SK-MEL-5 (cell line): ENCODE measurements at places on chromosomes 7 and 10. TPM values are rescaled to one million over a fixed set of nuclear protein-coding genes. Genes with fewer than 3 reads are reported as not detected.

Gene SLC16A12
- total RNA-seq, result not detected in 2 replicates

DNA sequence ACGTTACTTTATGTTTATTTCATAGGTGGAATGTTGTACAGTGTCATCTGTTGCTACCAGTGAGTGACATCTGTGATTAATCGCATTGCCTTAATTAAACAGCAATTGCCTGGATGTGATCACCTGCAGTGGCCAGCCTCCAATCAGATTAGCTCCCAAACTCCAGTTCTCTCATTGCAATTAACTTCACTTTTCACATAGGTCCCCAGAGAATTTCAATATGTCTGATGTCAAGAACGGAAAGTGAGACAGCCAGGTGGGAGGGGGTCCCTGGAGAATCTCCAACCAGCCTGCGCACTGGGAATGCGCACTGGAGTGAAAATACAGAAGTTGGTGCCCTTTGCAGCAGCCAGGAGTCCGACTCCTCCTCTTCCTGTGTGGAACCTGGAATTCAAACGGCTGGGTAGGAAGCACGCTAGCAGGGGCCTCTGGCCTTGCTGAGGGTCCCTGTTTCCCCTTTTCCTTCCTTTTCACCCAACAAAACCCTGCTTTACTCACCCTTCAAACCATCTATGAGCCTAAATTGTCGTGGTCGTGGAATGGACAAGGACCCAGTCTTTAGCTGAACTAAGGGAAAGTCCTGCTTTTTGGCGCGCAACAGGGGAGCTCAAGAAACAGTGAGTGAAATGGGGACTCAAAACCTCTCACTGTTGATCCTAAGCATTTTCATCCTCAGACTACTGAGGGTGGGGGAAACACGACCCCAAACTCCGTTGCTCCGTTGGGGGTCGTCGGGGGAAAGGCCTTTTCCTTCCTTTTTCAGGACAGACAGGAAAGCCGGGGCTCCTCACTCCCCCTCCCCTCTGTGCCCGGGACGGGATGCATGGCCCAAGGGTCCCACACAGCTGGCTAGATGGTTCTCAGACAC is 1355.5 kb upstream of the LRRTM3 start:
- peak; percentile 63 for DNase-seq

Gene DPYSL4
- total RNA-seq, result 2.5 and 2.7 TPM in 2 replicates

DNA sequence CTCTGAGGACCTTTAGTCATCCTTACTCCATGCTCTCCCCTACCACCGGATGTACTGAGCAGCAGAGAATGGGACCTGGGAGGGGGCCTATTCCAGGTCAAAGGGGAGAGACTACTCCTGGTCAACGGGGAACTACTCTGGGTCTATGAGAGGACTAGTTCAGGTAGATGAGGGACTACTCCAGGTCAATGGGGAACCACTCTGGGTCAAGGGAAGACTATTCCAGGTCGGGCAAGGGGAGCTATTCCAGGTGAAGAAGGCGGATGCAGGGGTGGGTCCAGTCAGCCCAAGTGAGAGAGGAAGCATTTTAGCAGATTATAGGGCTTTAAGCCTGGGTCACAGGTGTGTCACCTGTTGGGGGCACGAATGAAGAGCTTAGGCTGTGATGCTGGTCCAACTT is 35.4 kb downstream of the CCM2 start:
- DNase-seq, result no peak

Gene ATAD1
- total RNA-seq, result 63.2 and 80.5 TPM in 2 replicates

Gene EN2
- 2.2 and 3.0 TPM in 2 replicates for total RNA-seq

Gene ATP6V0E2
- total RNA-seq, result 25.8 and 30.3 TPM in 2 replicates

DNA sequence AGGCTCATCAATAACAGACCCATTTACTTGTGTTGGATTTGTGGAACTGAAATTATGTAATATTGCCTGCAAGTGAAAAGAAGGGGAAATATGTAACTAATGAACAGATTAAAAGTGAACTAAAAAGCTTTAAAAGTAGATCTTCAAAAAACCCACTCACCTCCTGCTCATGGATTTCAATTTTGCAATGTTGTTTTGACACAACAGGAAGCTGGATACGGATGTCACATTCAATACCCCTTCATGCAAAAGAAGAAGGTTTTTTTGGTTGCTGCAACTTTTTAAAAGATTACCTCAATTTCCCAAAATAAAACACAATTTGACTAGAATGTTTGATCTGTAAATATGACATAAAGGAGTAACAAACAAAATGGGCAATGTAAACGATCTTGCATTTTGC is 3.3 kb downstream of the MKI67 start:
- DNase-seq, result no peak

DNA sequence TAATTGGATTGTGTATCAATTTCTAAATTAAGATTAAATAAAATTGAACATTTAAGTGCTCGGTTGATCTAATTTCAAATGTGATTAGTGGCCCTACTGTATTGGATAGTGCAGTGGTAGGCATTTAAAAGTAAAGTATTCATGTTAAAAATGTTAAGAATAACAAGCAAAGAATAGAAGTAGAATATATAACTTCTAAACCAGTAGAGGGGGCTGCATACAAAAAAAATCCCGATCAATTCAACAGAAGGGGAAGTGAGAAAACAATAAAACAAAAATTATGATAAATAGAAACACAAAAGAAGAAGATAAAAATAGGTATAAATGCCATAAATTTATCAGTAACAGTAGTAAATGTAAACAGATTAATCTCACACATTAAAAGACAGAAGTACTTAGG is 24.9 kb upstream of the WDFY4 start:
- DNase-seq, result peak; percentile 19

DNA sequence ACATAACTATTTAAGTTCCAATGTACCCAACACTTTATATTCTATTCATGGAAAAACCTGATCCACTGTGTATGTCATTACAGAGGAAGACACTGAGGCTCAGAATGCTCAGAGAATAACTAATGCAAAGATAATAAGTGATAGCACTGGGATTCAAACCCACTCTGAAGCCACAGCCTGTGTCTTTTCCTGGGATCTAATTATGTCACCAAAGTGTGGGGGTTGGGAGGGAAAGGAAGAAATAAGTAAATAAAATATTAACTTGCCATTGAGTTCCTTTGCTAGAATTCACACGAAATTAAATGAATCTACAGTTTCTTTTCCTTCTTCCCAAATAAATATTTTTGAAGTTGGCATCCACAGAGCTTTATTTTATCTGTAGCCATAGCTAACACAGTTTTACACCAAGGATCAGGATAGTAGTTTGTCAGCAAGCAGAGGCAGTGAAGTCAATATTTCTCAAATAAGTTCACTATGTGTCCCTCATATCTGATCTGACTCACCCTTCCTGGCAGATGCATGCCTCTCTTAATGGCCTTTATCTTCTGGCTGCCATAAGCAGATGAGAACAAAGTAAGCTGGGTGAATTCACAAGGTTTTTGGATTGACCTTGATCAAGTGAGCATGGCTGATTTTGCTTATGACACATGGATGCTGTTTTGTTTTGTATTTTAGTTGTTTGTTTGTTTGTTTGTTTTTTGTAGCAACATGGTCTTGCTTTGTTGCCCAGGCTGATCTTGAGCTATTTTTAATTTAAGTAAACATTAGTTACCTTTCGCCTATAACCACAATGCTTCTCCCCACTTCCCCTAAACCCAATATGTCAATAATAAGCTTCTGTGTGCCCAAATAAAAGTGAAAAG is 6.3 kb downstream of the RAPGEF5 start:
- DNase-seq, result peak; percentile 14

DNA sequence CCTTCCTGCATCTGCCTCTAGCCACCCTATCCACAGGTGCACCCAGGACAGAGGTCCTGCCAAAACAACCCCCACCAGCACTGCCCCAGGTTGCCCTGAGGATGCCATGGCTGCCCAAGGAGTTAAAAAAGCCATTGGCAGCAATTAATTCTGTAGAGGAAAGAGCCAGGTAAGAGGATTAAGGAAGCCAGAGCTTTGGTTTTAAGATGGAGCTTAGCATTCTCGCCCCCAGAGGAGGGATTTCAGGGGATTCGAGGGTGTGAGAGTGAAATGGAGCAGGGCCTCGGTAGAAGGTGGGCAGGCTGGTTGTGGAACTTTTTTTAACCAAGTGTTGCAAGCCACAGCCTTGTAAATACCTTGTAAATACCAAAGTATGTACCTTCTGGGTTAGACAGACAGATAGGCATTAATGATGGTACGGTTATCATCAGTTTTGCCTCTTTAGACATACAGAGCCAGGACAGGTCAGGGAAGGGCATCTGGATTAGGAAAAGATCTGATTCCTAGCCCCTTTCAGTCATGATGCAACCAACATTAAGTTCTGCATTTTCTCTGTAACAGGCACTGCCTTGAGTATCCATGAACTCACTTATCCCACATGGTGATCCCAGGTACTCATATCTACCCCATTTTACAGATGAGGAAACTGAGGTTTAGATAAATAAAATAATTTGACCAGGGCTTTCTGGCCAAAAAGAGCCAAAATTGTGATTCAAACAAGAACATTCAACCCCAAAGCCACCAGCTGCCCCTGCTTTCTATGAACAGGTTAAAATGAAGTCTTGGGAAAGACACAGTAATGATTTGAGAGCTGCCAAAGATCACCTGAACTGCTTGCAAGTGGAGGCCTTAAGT is 120.7 kb upstream of the PPIF start:
- no peak for DNase-seq

- no peak for DNase-seq
These were observed 33.7 kb upstream of the DPYSL4 start for GRCh38 chr10:132152896-132153580.

GRCh38 chr10:33386926-33387325 is 52.5 kb upstream of the NRP1 start:
- no peak for DNase-seq

DNA sequence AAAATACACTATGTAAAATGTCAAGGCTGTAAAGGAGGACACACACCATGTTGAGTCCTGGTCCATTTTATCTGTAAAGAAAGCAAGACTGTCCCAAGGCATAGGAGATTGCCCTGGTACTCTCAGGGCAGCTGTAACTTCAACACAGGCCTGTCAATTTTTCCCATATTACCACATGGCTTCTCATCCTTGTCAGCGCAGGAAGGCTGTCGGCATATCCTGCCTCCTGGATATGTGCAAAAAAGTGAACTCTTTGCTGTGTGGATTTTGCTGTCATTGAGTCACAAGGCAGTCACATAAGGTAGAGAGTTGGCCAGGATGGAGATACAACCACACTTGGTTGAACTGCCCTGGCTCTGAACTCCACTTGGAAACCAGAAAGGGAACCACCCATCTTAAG is 8.7 kb downstream of the DUSP5 start:
- DNase-seq, result no peak

- no peak for DNase-seq
These were observed 124.2 kb upstream of the PDLIM1 start for GRCh38 chr10:95414844-95415485.

GRCh38 chr10:22927661-22928403 is at the start of gene ARMC3:
ARMC3 (plus strand) TSS chr10:22928053; CDS start chr10:22931997, 3,944 bp downstream.
- DNase-seq, result no peak

Gene MSMB
- total RNA-seq, result not detected in 2 replicates

- no peak for DNase-seq
These were observed 91.4 kb downstream of the GRK5 start for GRCh38 chr10:119298810-119299209.

DNA sequence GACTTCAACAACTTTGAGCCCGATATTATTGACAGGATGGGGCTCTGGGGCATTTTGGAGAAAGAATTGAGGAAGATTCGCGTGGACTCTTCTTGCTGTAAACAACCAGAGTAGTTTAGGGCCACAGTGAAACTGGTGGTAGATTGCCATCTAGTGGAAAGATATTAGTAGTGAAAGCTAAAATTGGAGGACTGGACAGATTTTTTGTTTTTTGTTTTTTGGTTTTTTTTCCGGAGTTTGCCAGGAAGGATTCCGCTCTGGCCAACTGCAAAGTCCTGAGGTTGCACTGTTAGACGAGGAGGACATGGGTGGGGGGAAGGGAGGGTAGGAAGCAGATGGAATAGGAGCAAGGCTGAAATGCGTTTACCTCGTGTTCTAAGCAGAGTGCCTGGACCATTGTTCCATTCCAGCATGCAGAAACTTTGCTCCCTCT is 11.7 kb downstream of the NOBOX start:
- DNase-seq, result peak; percentile 81

Gene NME8
- 0.05 TPM in 1 of 2 replicates, not detected in the other for total RNA-seq

GRCh38 chr10:119020627-119020946 is 8.9 kb upstream of the NANOS1 start:
- DNase-seq, result no peak

GRCh38 chr10:52308251-52309031 is 5.6 kb upstream of the DKK1 start:
- peak; percentile 58 for DNase-seq

Gene HHEX
- total RNA-seq, result 0.19 and 0.48 TPM in 2 replicates

DNA sequence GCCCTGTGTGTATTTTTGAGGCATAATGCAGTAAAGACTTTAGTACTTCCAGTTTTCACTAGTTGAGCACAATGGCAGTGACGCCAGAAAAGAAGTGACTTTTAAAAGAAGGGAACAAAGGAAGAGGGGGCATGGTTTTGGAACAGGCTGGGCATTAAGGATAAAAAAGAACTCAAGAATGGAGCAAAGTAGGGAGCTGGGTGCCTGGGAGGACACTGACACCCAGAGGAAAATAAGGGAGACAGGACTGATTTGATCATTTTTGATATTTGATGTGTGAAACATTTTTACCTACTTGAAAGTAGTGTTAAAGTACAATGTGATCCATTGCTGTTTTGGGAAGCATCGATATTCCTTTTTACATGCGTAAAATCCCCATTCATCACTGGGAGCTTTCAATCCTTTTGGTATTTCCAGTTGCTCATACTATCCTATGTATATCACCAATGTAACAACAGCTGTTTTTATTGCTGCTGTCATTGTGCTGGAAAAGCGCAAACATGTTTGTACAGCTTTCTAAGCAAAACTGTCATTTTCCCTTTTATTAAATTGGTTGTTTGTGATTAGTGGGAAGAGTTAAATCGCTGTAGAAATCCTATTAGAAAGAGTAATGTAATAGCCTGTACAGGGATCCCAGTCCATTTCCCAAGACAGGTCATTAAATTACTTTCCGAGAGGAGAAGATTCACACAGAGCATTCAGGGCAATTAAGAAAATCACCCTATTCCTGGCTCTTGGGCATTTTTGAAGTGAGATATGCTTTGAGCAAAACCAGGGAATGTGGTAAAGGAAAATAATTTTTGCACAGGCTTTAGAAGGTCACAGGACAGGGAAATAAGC is 85.2 kb downstream of the ADAM12 start:
- DNase-seq, result peak; percentile 36

GRCh38 chr7:41189866-41190265 is 513.0 kb downstream of the INHBA start:
- peak; percentile 53 for DNase-seq

Gene IFIT3
- 4.5 and 5.0 TPM in 2 replicates for total RNA-seq

Gene KAZALD1
- total RNA-seq, result 1.9 and 2.3 TPM in 2 replicates

DNA sequence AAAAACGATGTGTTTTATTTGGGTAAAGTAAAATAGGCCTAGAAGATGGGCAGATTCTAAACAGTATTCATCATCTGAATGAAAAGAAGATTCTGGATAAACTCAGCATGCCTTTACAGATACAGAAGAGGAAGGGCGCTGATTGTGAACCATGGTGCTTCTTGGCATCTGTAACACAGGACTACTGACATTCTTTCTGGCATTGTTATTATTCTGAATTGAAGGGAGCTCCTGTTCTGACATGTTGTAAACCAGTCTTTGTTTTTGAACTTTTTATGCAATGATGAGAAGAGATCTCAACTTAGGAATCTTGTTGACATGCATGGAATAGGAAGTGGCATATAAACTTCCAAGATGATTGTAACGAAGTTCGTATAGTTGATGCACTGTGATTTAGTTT is 13.5 kb downstream of the RPA3 start:
- DNase-seq, result no peak

Gene FRMPD2
- not detected in 2 replicates for total RNA-seq

Gene MAGI2
- total RNA-seq, result 2.0 and 3.5 TPM in 2 replicates
